Activated T-helper 1 cell treated with anti-CD3 and anti-CD28 coated beads, Interleukin-12 subunit alpha, Interleukin-12 subunit beta, Interleukin-2, Interleukin-4 antibody, amounts not matched to agents 30 ng/mL and 10 ng/mL and 1 ng/mL, durations not matched to agents 14 hours and 24 hours and 36 hours (primary cell): ENCODE measurements at places on chromosomes 7 and 10. TPM values are rescaled to one million over a fixed set of nuclear protein-coding genes. Genes with fewer than 3 reads are reported as not detected.
A peak's percentile ranks its signal among the peaks of the same experiment; 100 is the strongest.

The CDK1 gene
- total RNA-seq, result 100 and 104 TPM in 2 replicates

The CRHR2 gene
- total RNA-seq, result not detected in 2 replicates

The EPO gene
- not detected in 2 replicates for total RNA-seq

The RSU1 gene
- total RNA-seq, result 46.9 and 47.5 TPM in 2 replicates

The NKX1-2 gene
- not detected in 2 replicates for total RNA-seq

DNA sequence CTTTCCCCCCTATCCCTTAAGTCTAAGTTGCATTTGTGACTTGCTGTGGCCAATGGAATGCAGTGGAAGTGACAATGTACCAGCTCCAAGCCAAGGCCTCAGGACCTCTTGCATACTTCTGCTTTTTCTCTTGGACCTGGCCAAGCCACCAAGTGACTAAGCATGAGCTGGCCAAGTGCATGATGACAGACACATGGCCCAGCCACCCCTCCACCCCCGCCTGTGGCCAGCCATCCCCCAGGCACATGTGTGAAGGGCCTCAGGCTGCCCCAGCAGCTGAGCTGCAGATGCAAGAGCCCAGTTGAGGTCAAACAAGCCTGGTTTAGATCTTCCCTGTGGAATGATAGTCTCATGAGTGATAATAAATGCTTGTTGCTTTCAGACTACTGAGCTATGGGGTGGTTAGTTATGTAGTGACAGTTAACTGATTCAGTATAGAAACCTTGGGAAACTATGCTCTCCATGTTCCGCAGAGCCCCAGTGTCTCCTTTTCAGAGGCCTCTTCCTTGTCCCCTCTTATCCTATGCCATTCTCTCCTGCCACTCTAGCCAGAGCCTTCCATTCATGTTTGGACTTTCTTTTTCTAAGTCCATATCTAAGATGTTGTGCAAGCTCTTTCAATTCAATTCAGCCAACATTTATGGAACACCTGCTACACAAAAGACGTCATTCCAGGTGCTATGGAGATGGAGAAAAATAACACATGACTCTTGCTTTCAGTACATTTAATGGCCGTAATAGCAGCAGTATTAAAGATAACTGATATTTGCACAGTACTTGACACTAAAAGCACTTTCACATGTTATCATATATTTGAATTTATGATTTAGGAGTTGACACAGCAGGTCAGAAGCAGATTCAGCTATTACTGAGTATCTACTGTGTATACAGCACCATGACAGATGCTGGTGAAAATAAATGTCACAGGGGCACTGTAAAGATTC lies 55.5 kb upstream of the LOXL4 start:
- DNase-seq, result no peak
- peaks cover 2% of the 10 kb centered on the region for H3K27me3 ChIP-seq
- H3K4me3 ChIP-seq, result no peak overlapping the region
- H3K27ac ChIP-seq, result no peak overlapping the region

DNA sequence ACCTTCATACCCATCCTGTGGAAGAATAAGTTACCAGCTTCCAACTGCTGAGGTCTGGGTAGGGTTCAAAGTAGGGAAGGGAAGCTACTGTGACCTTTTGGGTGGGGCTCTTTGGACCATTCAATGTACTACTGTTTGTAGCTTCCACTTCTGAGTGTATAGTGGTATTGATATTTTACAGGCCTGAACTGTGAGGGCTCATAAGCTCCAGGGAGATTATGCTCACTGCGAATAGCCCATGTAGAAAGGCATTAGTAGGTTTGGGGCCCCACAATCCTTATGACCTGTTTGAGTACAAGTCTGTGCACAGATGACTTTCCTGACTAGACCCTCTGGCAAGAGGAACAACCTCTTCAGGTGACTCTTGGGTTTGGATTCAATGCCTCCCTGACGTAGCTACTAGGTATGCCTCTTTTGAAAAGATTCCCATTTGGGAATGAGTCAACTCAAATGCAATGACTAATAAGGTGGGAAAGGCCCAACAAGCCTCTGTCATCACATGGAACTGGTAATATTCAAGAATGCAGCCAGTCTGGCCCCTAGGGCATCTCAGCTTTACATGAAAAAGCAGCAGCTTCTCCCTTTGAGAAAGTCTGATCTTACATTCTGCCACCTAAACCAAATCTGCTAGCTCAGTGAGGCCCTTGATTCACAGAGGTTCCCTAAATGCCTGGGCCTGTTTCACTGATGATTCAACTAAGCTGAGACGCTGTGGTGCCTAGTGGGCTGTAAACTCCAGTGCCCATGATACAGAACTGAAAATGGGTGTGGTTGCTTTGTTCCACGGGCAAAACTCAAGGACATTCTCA lies 79.8 kb downstream of the ABI1 start:
- H3K4me3 ChIP-seq, result no peak overlapping the region
- H3K36me3 ChIP-seq, result peaks cover 10% of the 10 kb centered on the region
- no peaks in the 10 kb centered on the region for H3K27me3 ChIP-seq
- DNase-seq, result no peak

- no peaks in the 10 kb centered on the region for H3K36me3 ChIP-seq
- H3K4me1 ChIP-seq, result no peaks in the 10 kb centered on the region
- no peaks in the 10 kb centered on the region for H3K27me3 ChIP-seq
- no peak overlapping the region for H3K27ac ChIP-seq
These were observed 384.4 kb downstream of the PARD3 start for GRCh38 chr10:34430685-34431084.

GRCh38 chr10:73413108-73413527 lies 740 bp downstream of the ANXA7 start:
- peak overlapping the region; percentile 90 for H3K27ac ChIP-seq
- peaks cover 14% of the 10 kb centered on the region for H3K36me3 ChIP-seq
- DNase-seq, result peak; percentile 50
- H3K27me3 ChIP-seq, result no peaks in the 10 kb centered on the region
- H3K4me1 ChIP-seq, result peaks cover 44% of the 10 kb centered on the region

GRCh38 chr10:68184546-68184945 lies 47.4 kb downstream of the ATOH7 start:
- DNase-seq, result no peak
- H3K27ac ChIP-seq, result no peak overlapping the region
- H3K4me3 ChIP-seq, result no peak overlapping the region
- H3K36me3 ChIP-seq, result no peaks in the 10 kb centered on the region

- DNase-seq, result no peak
- H3K27ac ChIP-seq, result no peak overlapping the region
- H3K4me3 ChIP-seq, result no peak overlapping the region
- no peaks in the 10 kb centered on the region for H3K36me3 ChIP-seq
- H3K27me3 ChIP-seq, result peaks cover 9% of the 10 kb centered on the region
These were observed 173.5 kb upstream of the RNF32 start for GRCh38 chr7:156466955-156467625.

DNA sequence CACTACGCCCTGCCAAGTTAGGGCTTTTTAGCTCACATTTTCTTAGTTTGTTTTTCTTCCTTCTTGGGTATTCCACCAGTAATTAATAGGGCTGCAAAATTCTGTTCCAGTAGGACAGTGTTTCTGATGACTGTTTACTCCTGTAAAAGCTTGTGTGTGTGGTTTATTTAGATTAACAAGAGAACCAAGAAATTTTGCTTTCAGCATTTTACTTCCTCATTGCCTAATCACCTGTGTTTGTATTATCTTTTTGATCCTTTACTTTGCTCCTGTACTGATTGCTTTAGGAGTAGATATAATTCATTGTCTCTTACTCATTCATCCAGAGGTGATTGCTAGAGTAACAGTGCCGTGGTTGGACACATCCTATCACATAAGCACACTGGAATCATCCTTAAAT lies 27.7 kb downstream of the TDRD1 start:
- peaks cover 21% of the 10 kb centered on the region for H3K27me3 ChIP-seq
- no peak overlapping the region for H3K4me3 ChIP-seq
- no peak overlapping the region for H3K27ac ChIP-seq
- no peaks in the 10 kb centered on the region for H3K4me1 ChIP-seq

GRCh38 chr7:77532247-77532646 lies 4.8 kb upstream of the PTPN12 start:
- no peak overlapping the region for H3K27ac ChIP-seq
- no peaks in the 10 kb centered on the region for H3K36me3 ChIP-seq
- no peak overlapping the region for H3K4me3 ChIP-seq
- H3K27me3 ChIP-seq, result peaks cover 11% of the 10 kb centered on the region

DNA sequence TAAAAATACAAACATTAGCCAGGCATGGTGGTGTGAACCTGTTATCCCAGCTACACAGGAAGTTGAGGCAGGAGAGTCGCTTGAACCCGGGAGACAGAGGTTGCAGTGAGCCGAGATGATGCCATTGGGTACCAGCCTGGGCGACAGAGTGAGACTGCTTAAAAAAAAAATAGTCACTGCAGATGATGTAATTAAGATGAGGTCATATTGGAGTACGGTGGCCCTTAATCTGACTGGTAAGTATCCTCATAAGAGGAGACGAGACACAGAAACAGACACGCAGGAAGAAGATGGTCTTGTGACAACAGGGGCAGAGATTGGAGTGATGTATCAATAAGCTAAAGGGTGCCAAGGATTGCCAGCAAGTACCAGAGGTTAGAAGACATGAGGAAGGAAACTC lies 156.0 kb downstream of the FAM107B start:
- H3K4me3 ChIP-seq, result no peak overlapping the region
- no peaks in the 10 kb centered on the region for H3K27me3 ChIP-seq
- no peak overlapping the region for H3K27ac ChIP-seq

- H3K4me1 ChIP-seq, result peaks cover 20% of the 10 kb centered on the region
- peaks cover 29% of the 10 kb centered on the region for H3K27me3 ChIP-seq
- H3K27ac ChIP-seq, result no peak overlapping the region
These were observed 34.6 kb upstream of the HSPB1 start for GRCh38 chr7:76267894-76268183.

DNA sequence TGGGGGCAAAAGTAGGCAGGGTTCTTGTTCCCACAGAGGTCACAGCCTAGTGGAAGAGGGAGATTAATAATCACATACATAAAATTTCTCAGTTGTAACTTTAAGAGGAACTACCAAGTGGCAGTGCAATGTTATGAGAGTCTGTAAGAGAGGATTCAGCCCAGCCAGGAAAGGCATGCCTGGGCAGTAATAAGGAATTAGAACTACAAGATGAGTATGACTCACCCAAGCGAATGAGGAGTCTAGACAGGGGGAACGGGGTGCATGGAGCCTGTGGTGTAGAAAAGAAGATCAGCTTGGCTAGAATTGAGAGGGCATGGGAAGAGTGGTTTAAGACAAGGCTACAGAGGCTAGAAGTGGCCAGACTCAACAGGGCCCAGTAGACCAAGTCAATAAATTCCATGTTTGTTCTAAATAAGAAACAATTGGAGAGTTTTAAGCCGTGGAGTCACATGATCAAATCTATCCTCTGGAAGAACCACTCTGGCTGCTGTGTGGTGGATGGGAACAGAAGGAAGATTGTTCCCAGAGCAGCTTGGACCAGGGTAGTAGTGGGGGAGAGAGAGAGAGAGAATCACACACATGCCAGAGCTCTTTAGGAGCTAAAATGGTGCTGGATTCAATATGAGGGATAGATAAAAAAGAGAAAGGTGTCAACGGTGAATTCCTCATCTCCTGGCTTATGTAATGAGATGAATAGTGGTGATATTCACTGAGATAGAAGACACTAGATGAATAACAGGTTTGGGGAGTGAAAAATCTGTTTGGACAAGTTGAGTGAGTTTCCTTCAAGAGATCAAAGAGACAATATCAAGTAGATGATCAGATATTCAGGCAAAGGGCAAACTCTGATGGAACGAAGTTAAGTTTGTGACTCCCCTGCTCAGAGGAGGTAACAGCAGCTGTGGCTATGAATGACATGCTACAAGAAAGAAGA lies 265.1 kb downstream of the FGFR2 start:
- peaks cover 2% of the 10 kb centered on the region for H3K27me3 ChIP-seq
- H3K4me3 ChIP-seq, result no peak overlapping the region
- no peaks in the 10 kb centered on the region for H3K4me1 ChIP-seq

- no peak overlapping the region for H3K4me3 ChIP-seq
- H3K36me3 ChIP-seq, result no peaks in the 10 kb centered on the region
- no peaks in the 10 kb centered on the region for H3K4me1 ChIP-seq
- H3K27ac ChIP-seq, result no peak overlapping the region
- peaks cover 2% of the 10 kb centered on the region for H3K27me3 ChIP-seq
These were observed 80.9 kb downstream of the DIP2C start for GRCh38 chr10:608331-609261.
